ENCODE measurements at places on chromosomes 3 and 15.

DNA sequence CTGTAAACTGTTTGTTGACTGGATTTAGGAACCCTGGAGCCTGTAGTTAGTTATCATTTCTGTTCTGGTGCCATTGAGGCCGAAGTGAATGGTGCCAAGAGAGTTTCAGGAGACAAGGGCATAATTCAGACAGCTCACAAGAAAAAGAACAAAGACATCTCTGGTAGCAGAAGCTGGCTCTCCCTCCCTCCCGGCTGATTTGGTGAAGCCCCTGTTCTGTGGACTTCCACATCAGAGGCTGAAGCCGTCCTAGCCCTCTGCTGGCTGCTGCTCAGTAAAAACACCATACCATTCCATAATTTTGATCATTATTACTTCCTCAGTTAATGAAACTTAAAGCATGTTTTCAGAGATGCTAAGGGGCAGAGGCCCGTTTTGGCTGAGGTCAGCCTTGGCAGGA is 381.2 kb upstream of the WNT5A start:
- no peak for DNase-seq
- H3K4me3 ChIP-seq = no peak overlapping the region
- H3K36me3 ChIP-seq = no peaks in the 10 kb centered on the region
- no peaks in the 10 kb centered on the region for H3K27me3 ChIP-seq
- no peak overlapping the region for H3K27ac ChIP-seq

- H3K27ac ChIP-seq = no peak overlapping the region
- peaks cover 16% of the 10 kb centered on the region for H3K4me1 ChIP-seq
- no peaks in the 10 kb centered on the region for H3K36me3 ChIP-seq
Measured at GRCh38 chr3:169145540-169146178, 517.9 kb downstream of the MECOM start.

DNA sequence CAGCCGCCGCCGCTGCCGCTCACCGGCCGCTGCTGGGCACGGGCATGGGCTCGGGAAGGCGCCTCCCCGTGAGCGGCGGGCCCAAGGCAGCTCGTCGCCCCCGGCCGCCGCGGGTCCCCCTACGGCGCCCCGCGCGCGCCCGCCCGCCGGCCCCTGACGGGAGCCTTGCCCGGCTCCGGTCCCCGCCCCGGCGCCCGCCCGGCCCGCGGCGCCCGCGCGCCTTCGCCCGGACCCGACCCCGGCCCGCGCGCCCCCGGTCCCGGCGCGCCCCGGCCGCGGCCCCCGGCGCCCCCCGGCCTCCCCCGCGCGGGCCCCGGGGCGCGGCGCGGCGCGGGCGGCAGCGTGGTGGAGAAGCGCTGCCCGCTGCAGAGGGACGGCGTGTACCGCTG is 177.7 kb downstream of the OR4M2 start:
- peaks cover 25% of the 10 kb centered on the region for H3K27me3 ChIP-seq
- H3K36me3 ChIP-seq = no peaks in the 10 kb centered on the region
- no peak overlapping the region for H3K4me3 ChIP-seq
- no peak overlapping the region for H3K27ac ChIP-seq

- no peak for DNase-seq
- no peak overlapping the region for H3K4me3 ChIP-seq
- H3K4me1 ChIP-seq = no peaks in the 10 kb centered on the region
- no peaks in the 10 kb centered on the region for H3K36me3 ChIP-seq
- no peak overlapping the region for H3K27ac ChIP-seq
- H3K27me3 ChIP-seq = peaks cover 10% of the 10 kb centered on the region
Measured at GRCh38 chr15:60184579-60184978, 180.5 kb downstream of the FOXB1 start.

DNA sequence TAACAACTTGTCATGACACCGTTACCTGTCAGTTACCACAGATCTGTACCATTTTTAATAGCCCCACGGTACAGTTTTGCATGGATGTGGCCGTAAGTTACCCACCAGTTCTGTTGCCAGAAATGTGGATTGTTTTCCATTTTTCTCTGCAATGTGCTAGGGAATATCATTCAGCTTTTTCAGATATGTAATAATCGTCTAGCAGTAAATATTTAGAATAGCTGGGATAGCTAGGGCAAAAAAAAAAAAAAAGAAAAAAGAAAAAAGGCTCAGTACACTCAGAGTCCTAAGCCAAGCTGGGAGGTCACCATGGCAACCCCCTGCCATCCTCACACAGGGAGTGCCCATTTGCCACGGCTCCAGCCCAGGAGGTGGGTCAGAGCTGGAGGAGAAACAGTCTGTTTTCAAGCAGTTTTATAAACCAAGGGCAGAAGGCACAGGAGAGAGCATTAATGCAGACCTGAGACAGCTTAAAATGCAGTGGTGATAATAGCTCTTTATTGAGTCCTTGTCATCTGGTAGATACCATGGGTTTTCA is 25.2 kb downstream of the PAQR5 start:
- H3K36me3 ChIP-seq = no peaks in the 10 kb centered on the region
- no peak overlapping the region for H3K27ac ChIP-seq
- H3K4me3 ChIP-seq = no peak overlapping the region
- peaks cover 2% of the 10 kb centered on the region for H3K4me1 ChIP-seq

DNA sequence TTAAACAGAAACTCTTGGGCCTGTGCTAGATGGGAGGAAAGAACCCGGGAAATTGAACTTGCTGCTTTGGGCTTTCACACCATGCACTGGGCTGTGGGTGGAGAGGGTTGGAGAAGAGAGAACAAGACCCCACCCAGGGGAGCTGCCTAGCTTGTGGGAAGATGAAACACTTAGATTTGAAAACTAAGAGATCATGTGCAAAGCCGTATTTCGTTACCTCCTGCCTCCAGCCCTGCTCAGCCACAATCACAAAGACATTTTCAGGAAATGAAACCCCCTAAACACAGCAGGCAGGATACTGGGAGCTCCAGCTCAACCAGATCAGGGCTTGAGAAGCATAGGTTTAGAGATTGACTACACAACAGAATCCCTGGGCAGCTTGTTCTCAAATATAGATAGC is 183.0 kb upstream of the C2CD4B start:
- peaks cover 14% of the 10 kb centered on the region for H3K4me1 ChIP-seq
- H3K27me3 ChIP-seq = peaks cover 10% of the 10 kb centered on the region
- DNase-seq = no peak

DNA sequence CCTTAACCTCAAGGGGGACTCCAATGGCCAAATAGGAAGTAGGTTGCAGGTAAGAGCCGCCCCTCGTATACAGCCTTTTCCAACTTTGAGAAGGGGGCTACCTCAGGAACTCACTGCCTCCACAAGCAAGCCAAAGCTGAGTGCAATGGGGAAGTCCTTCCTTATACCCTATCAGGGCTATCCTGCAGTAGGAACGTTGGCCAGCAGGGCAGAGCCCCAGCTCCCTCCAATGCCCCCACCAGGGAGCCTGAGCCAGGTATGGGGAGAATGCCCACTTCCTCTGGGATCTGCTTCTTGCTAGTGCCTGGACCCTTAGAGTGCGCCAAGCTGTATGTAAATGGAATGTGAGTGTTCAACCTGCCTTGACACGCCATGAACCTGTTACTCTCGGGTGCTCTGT is 16.3 kb downstream of the CACNA2D2 start:
- H3K27me3 ChIP-seq = no peaks in the 10 kb centered on the region
- H3K4me3 ChIP-seq = no peak overlapping the region
- H3K4me1 ChIP-seq = peaks cover 16% of the 10 kb centered on the region

DNA sequence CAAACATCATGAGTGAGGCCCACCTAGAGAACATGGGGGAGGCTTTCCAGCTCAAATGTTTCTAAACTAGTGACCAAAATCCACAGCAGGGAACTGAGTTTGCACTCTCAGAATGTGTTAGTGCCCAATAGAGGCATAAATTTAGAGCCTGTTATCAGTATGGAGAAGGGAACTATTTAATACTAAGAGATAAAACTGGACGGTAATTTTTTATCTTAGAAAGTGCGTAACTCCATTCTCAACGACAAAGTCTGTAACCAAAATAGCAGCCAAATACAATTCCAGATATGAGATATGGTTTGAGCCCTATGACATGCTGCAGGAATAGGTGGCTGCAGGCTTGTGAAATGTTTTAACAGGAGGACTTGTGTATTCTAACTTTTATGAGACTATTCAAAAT is 3.5 kb downstream of the B3GALNT1 start:
- H3K4me1 ChIP-seq = peaks cover 25% of the 10 kb centered on the region
- peaks cover 35% of the 10 kb centered on the region for H3K36me3 ChIP-seq
- H3K27ac ChIP-seq = no peak overlapping the region
- H3K27me3 ChIP-seq = no peaks in the 10 kb centered on the region
- DNase-seq = no peak

DNA sequence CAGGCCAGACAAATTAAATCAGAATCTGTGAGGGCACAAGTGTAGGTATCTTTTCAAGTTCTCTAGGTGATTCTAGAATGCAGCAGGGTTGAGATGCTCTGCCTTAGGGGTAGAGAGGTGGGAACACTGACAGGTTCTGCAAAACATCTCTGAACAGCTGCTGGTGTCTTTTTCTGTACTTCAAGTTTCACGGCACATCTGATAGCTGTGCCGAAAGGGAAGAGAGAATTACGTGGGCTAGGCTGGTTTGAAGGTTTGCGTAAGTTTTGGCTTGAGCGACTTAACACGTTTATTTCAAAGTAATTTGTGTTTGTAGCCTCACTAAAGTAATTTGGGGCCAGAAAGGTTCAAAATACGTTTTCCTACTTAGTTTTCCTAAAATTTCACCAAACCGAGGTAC is 22.5 kb downstream of the PXK start:
- H3K4me3 ChIP-seq = no peak overlapping the region
- DNase-seq = no peak
- H3K4me1 ChIP-seq = peaks cover 60% of the 10 kb centered on the region
- H3K36me3 ChIP-seq = peaks cover 11% of the 10 kb centered on the region

- no peak for DNase-seq
- H3K27ac ChIP-seq = no peak overlapping the region
- no peaks in the 10 kb centered on the region for H3K36me3 ChIP-seq
- no peaks in the 10 kb centered on the region for H3K27me3 ChIP-seq
- no peaks in the 10 kb centered on the region for H3K4me1 ChIP-seq
- H3K4me3 ChIP-seq = no peak overlapping the region
Measured at GRCh38 chr15:97200161-97200560, 760.3 kb upstream of the ARRDC4 start.

DNA sequence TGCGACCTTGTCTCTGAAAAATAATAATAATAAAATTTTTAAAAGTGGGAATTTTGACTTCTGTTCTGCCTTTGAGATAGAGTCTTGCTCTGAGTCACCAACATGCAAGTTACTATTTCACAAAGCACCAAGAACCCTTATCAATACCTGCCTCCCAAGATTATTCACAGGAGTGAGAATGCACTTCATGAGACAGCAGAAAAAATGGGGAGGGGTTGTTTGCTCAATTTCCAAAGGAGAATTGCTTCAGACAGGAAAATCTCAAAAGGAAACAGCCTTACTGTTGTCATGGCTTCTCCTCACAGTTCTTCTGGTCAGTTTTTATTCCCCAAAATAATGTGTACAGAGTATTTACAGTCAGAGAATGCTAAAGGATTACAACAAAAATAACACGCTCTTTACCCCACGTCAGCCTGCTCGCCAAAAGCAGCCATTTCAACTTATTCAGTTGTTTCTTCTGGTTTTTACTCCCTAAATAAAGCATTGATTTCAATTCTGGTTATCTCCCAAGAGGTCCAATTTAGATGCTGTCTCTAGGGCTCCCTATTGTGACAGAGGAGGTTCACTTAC is 89.0 kb downstream of the PPCDC start:
- peaks cover 15% of the 10 kb centered on the region for H3K36me3 ChIP-seq
- H3K4me3 ChIP-seq = no peak overlapping the region
- H3K27me3 ChIP-seq = peaks cover 11% of the 10 kb centered on the region
- no peak for DNase-seq
- no peak overlapping the region for H3K27ac ChIP-seq

DNA sequence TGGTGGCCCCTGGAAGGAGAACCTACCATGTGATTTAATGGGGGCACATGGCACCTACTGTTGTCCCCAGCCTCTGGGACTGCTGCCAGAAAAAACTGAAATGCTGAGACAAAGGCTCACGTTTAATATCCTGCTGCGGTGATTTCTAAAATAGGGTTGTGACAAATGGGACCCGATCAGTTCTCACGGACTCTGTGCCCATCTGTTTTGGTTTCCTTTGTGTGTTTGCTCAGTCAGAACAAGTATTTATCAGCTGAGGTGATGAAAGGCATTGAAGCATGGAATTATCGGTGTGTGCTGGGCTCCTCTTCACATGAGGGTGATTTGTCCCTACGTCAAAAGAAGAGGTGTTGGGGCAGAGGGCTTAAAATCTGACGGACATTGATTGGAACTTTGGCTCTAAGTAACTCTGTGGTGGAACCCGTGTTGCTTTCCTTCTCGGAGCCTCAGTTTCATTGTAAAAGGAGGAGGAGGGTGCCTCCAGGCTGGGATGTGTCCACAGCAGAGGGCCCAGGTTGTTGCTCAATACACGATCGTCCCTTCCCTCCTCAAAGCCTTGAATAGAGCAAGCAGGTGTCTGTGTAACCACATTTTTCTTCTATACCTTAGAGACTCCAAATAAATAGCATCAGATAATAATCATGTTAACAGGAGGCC is 283.3 kb upstream of the RGMA start:
- H3K4me3 ChIP-seq = no peak overlapping the region
- H3K4me1 ChIP-seq = no peaks in the 10 kb centered on the region
- H3K36me3 ChIP-seq = no peaks in the 10 kb centered on the region
- no peak overlapping the region for H3K27ac ChIP-seq
- DNase-seq = no peak
- peaks cover 2% of the 10 kb centered on the region for H3K27me3 ChIP-seq

DNA sequence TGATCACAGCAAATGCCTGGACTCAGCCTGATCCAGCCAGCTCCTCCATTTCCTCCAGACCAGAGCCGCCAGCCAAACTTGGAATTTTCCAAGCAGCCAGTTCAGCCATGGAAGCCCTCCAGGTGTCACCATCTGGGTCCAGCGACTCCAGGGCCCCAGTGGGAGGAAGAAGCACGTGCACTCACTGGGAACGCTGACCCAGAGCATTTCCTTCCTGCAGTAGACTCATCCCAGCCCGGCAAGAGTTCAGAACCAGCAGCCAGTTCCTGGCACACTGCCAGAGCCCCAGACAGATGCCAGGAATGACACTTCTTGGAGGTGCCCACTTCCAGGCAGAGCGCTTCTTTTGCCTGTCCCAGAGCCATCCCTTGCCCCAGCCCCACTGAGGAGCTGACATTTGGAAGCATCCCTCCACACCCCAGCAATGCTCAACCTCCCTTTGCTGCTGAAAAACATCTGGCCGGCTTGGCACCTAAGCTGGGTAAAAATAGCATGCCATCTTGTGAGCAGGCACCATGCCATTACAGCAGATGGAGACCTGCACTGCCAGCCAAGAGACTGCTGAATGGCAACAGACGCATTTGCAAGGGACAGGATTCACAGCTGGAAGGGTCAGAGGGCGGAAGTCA is 460.3 kb upstream of the PROK2 start:
- no peak overlapping the region for H3K4me3 ChIP-seq
- H3K27me3 ChIP-seq = no peaks in the 10 kb centered on the region
- DNase-seq = no peak
- H3K4me1 ChIP-seq = no peaks in the 10 kb centered on the region

DNA sequence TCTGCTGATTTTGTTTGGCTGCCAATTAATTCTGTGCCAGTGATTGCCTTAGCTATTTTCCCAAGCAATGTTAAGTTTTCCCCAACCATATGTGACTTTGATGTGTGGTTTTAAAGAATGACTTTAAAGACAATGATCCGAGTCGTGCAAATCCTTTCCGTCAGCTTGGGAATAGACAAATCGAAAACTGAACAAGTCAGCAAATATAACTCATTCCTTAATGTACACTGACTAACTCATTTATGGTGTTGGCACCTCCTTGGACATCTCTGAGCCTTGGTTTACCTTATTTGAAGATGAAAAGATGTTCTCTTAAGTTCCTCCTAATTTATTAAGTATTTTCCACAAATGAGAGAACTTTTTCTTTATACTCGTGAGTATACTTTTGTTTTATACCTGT is 249.4 kb upstream of the SLCO3A1 start:
- no peaks in the 10 kb centered on the region for H3K4me1 ChIP-seq
- no peak for DNase-seq
- H3K27me3 ChIP-seq = peaks cover 24% of the 10 kb centered on the region
- H3K27ac ChIP-seq = no peak overlapping the region
- no peaks in the 10 kb centered on the region for H3K36me3 ChIP-seq
- no peak overlapping the region for H3K4me3 ChIP-seq

Measured in activated naive CD8-positive, alpha-beta T cell treated with anti-CD3 and anti-CD28 coated beads, Interleukin-2, amount 10 ng/mL, durations not matched to agents 7 days and 5 days (primary cell).